ENCODE measurements at places on chromosomes 12 and 14. TPM values are rescaled to one million over a fixed set of nuclear protein-coding genes. Genes with fewer than 3 reads are reported as not detected.
A peak's percentile ranks its signal among the peaks of the same experiment; 100 is the strongest.

DNA sequence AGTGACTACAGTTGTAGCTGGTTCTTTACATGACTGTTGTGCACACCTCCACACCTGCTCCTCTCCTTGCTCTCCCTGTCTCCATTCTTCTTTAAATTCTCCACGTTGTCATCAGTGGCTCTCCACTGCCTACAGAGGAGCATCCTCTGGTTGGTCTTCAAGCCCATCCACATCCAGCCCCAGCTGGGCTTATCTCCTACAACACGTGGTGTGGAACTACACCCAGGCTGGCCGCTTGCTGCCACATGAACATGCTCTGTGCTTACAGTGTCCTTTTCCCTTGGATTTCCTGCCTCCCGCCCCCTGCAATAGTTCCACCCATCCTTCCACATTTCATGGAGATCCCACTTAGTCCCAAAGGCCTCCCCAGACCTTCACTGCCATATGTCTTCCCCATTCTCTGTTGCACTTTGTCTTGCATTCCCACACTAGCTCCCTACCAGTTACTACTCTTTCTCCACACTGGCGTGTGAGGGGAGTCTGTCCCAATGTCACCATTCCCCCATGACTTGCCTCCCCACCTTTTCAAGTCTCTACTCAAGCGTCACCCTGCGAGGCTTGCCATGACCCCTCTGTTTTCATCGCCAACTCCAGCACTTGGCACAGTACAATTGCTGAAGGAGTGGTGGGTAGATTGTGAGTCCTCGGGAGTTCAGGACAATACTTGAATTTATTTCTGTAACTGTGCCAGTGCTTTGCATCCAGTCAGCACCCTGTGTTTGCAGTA lies 9.8 kb upstream of the MCRS1 start:
- H3K27me3 ChIP-seq, result no peaks in the 10 kb centered on the region
- DNase-seq, result no peak
- no peak overlapping the region for H3K4me3 ChIP-seq

LHX5 gene
- total RNA-seq, result not detected

DHRS2 gene
- total RNA-seq, result 1.4 TPM

DNA sequence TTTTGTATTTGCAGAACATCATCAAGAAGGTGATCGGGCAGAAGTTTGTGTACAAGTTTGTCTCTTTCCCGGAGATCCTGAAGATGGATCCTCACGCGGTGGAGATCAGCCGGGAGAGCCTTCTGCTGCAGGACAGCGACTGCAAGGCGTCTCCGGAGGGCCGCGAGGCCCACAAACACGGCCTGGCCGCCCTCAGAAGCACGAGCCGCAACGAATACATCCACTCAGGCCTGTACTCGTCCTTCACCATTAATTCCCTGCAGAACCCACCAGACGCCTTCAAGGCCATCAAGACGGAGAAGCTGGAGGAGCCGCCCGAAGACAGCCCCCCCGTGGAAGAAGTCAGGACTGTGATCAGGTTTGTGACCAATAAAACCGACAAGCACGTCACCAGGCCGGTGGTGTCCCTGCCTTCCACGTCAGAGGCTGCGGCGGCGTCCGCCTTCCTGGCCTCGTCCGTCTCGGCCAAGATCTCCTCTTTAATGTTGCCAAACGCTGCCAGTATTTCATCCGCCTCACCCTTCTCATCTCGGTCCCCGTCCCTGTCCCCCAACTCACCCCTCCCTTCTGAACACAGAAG lies 52.8 kb downstream of the ELK3 start:
- H3K4me3 ChIP-seq, result no peak overlapping the region
- H3K27ac ChIP-seq, result no peak overlapping the region
- H3K27me3 ChIP-seq, result no peaks in the 10 kb centered on the region

GRCh38 chr12:70652451-70652850 lies 15.2 kb upstream of the PTPRB start:
- no peaks in the 10 kb centered on the region for H3K4me1 ChIP-seq
- H3K27me3 ChIP-seq, result peaks cover 15% of the 10 kb centered on the region
- no peak overlapping the region for H3K4me3 ChIP-seq
- H3K36me3 ChIP-seq, result no peaks in the 10 kb centered on the region

RNASE1 gene
- total RNA-seq, result 476 TPM

GRCh38 chr12:123041042-123041531 lies 60.6 kb downstream of the ARL6IP4 start:
- H3K4me1 ChIP-seq, result peaks cover 4% of the 10 kb centered on the region
- H3K36me3 ChIP-seq, result no peaks in the 10 kb centered on the region
- H3K27ac ChIP-seq, result no peak overlapping the region
- no peak overlapping the region for H3K4me3 ChIP-seq
- peaks cover 9% of the 10 kb centered on the region for H3K27me3 ChIP-seq

- H3K4me3 ChIP-seq, result no peak overlapping the region
- peaks cover 4% of the 10 kb centered on the region for H3K36me3 ChIP-seq
- no peak overlapping the region for H3K27ac ChIP-seq
These were observed 68.4 kb upstream of the FLRT2 start for GRCh38 chr14:85461432-85462133.

- no peaks in the 10 kb centered on the region for H3K36me3 ChIP-seq
- no peak overlapping the region for H3K4me3 ChIP-seq
- DNase-seq, result no peak
- no peaks in the 10 kb centered on the region for H3K4me1 ChIP-seq
These were observed 611.3 kb downstream of the ETNK1 start for GRCh38 chr12:23236066-23236780.

LMO3 gene
- total RNA-seq, result 4.1 TPM

DNA sequence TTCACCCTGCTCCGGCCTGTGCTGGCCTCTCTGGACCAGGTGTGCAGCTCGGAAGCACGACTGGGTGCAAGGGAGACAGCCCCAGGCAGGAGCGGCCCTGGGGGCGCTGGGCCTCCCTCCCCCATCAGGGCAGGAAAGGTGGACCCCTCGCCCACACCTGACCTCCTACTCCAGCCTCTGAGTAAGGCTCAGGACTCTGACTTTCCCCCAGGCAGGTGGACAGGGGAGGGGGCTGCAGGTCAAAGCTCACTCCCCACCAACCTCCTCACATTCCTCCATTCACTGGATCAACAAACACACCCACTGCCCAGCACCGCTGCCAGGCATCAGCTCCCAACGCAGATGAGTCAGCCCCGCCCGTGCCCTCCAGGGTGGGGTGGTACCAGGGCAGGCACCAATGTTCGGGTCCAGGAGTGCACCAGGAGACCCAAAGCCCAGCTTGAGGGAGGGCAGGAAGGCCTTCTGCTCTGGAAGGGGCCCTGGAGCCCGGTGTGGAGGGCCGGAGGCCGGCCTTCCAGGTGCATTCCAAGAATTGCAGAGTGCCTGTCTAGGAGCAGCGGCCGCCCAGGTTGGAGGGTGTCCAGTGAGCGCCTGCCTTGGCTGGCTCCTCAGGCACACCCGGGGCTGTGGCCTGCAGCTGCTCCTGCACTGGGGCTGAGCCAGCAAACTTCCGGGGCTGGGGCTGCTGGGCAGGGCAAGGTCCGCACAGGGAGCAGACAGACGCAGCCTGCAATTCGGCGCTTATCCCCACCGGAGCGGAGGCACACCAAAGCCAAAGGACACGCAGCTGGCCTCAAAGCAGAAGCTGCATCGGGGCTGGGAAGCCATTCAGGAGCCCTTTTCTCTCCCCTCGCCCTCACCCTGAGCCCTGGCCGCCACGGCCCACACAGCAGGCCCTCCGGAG lies 1.6 kb upstream of the INF2 start:
- no peaks in the 10 kb centered on the region for H3K27me3 ChIP-seq
- H3K36me3 ChIP-seq, result no peaks in the 10 kb centered on the region
- H3K4me1 ChIP-seq, result peaks cover 20% of the 10 kb centered on the region
- H3K27ac ChIP-seq, result peak overlapping the region; percentile 83

GRCh38 chr12:15209782-15210181 lies 11.4 kb downstream of the RERG start:
- H3K36me3 ChIP-seq, result peaks cover 52% of the 10 kb centered on the region
- H3K27me3 ChIP-seq, result no peaks in the 10 kb centered on the region
- no peak for DNase-seq
- no peak overlapping the region for H3K4me3 ChIP-seq

GRCh38 chr12:59597385-59597781 lies 1.6 kb downstream of the SLC16A7 start:
- peaks cover 19% of the 10 kb centered on the region for H3K4me1 ChIP-seq
- H3K27me3 ChIP-seq, result peaks cover 8% of the 10 kb centered on the region
- DNase-seq, result no peak
- H3K36me3 ChIP-seq, result peaks cover 3% of the 10 kb centered on the region
- H3K4me3 ChIP-seq, result peak overlapping the region; percentile 91
- H3K27ac ChIP-seq, result peak overlapping the region; percentile 94

DNA sequence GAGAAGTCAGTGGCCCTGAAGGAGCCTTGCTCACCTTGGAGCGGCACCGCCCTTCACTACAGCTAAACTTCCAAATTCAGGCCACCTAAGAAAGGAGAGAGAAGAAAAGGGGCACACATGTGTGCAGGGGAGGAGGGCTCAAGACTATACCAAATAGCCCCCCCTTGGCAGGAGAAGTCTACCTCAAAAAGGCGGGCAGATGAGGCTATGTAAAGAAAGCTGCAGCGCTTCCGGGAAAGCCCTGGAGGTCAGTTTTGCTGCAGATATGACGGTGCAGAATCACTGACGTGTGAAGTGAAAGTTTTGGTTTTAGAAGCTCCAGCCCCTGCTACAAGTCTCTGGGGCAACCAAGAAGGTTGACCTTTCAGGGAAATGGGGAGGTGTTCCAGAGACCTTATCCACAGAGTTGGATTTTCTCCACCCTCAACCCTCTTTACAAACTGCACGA lies 48.2 kb upstream of the PNMA1 start:
- DNase-seq, result no peak
- H3K27ac ChIP-seq, result peak overlapping the region; percentile 98
- H3K4me1 ChIP-seq, result peaks cover 66% of the 10 kb centered on the region
- peak overlapping the region; percentile 22 for H3K4me3 ChIP-seq

ATL1 gene
- 7.3 TPM for total RNA-seq

DNA sequence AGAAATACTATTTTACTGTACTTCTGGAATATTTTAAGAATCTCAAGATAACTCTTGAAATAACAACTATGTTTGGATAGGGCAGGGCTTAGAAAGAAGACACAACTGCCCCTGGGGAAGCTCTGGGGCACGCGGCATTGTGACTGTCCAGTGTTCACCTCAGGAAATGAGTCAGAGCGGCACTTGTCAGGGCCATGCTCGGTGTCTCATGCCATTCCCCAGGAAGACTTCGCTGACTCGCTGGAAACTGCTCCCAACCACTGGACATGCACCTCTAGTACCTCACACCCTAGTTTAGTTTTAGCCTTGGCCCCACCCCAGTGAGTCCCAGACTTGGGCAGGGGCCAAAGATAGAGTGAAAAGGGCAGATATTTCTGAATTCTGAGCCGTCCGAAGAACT lies 192.0 kb downstream of the TTC7B start:
- H3K4me1 ChIP-seq, result peaks cover 37% of the 10 kb centered on the region
- H3K27me3 ChIP-seq, result no peaks in the 10 kb centered on the region
- no peak for DNase-seq
- H3K36me3 ChIP-seq, result peaks cover 5% of the 10 kb centered on the region

DNA sequence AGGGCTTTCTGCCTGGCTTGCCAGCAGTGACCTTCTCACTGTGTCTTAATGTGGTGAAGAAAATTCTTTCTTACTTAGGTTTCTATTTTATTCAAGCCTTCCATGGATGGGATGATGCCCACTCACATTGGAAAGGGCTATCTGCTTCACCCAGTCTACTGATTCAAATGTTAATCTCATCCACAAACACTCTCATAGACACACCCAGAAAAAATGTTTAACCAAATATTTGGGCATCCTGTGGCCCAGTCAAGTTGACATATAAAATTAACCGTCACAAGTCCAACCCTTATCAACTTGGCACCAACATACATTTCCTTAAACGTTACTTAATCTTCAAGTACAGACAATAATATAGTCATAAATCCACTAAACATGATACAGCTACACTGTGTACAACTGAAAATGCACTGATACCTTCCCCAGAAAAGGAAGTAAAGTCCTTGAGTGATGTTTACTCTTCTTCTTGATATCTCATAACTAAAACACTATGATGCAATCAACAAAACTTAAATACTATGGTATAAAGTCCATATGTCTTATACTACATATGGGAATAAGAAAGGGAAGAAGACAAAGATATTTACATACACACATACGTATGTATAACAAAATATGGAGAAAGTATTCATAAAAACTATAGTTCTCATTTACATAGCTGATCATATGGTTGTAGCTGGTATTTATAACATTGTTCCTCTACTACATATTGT lies 394.7 kb upstream of the NOVA1 start:
- H3K27ac ChIP-seq, result no peak overlapping the region
- H3K4me3 ChIP-seq, result no peak overlapping the region
- no peaks in the 10 kb centered on the region for H3K36me3 ChIP-seq
- DNase-seq, result no peak
- peaks cover 19% of the 10 kb centered on the region for H3K27me3 ChIP-seq

- H3K36me3 ChIP-seq, result no peaks in the 10 kb centered on the region
- no peak overlapping the region for H3K27ac ChIP-seq
- no peak for DNase-seq
- peaks cover 10% of the 10 kb centered on the region for H3K4me1 ChIP-seq
- no peak overlapping the region for H3K4me3 ChIP-seq
These were observed 77.8 kb downstream of the SLC24A4 start for GRCh38 chr14:92400579-92401444.

RABGGTA gene
- total RNA-seq, result 39.2 TPM

DNA sequence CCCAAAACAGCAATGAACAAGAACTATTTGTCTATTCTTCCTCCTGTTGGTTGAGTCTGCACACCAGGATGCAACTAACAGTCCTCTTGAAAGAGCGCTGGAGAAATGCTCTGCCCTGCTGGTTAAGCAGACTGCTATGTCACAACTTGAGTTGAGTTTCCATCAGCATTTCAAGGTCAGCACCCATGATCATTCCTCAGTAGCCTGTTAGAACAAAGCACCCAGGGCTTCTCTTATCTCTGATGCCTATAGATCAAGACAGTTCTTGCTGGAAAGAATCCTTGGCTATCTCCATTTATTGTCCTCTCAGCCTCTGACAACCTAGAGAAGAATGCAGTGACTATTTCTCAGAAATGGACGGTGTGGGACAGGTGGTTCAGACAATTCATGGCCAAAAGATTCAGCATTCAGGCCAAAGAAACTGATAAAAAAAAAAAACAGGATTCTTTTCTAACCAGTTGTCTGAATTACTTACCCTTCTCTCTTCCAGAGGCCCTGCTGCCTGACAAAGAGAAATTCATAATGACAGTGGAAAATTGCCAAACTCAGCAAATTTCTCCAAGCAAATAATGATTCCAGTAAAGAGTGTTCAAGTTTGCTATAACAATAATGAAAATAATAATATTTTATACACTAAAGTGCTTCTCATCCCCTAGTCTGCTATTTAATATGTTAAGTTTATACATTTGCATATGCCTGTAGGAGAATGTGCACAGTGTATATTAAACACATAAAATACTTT lies 306.7 kb downstream of the EMP1 start:
- no peaks in the 10 kb centered on the region for H3K4me1 ChIP-seq
- peaks cover 21% of the 10 kb centered on the region for H3K27me3 ChIP-seq

DNA sequence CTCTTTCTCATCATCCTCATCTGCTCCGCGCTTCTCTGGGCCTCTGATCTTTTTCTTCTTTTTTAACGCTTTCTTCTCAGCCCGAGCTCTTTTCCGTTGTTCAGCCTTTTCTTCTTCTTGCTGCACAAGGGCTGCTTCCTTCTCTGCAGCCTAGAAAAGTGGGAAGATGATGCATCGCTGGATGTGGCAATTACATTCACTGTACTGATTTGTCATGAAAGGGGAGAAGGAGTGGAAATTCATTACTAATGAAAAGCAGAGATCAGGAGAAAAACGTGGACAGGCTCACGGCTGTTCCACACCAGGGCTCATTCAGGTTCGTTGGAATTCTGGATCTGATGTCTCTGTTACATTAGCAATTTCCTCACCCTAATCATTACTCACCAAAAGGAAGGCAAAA lies 15.1 kb downstream of the FICD start:
- DNase-seq, result no peak
- peaks cover 5% of the 10 kb centered on the region for H3K4me1 ChIP-seq
- no peak overlapping the region for H3K27ac ChIP-seq
- no peaks in the 10 kb centered on the region for H3K27me3 ChIP-seq
- H3K4me3 ChIP-seq, result no peak overlapping the region
